GM04503 (cell line): ENCODE measurements at places on chromosomes 11 and 22.

GRCh38 chr11:6988506-6988905, 31.6 kb downstream of the ZNF214 start:
- no peak for DNase-seq

GRCh38 chr11:119974467-119974866, 163.4 kb downstream of the TRIM29 start:
- no peak for DNase-seq

GRCh38 chr11:27116684-27117083, 76.1 kb downstream of the BBOX1 start:
- DNase-seq = peak; percentile 86

DNA sequence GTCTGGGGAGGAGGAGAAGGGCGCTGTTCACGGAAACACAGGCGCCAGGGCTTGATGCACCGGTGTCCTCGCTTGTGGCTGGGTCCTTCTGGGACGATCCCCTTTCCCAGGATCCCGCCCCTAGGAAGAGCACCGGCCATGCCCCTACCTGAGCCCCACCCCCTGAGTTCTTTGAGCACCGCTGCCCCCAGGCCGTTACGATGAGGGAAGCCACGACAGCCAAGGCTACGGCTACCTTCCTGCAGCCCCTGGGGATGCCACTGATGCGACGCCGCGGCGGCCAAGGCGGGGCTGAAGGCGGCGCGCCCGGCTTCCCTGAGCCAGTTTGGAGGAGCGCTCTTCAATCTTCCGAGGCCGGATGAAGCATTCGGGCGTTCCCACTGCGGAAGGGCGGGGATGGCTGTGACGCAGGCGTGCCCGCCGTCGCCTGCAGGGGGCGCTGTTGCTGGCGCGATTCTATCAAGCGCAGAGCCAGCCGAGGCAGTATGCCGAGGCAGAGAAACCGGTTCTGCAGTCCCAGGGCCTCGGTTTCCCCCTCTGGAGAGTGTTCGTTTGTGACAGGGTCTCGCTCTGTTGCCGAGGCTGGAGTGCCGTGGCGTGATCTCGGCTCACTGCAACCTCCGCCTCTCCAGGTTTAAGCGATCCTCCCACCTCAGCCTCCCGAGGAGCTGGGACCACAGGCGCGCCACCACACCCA, 9.7 kb upstream of the NEFH start:
- no peak for DNase-seq

DNA sequence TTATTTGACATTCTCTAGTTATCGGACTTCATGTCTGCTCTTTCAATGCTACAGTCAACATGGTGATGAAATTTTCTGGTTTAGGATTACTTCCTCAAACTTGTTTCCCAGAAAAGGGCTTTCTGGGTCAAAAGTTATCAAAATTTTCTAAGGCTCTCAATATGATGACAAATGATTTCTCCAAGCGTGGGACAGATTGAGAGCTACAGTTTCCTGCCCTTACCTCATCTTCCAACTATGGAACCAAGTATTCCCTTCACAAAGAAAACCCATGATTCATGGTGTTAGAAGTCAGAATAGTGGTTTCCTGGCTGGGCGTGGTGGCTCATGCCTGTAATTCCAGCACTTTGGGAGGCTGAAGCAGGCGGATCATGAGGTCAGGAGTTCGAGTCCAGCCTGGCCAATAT, 17.8 kb downstream of the MYO18B start:
- peak; percentile 92 for DNase-seq

GRCh38 chr11:97684486-97685439, 1295.0 kb downstream of the JRKL start:
- DNase-seq = no peak

GRCh38 chr11:57276971-57277675, 40.1 kb upstream of the APLNR start:
- DNase-seq = no peak

DNA sequence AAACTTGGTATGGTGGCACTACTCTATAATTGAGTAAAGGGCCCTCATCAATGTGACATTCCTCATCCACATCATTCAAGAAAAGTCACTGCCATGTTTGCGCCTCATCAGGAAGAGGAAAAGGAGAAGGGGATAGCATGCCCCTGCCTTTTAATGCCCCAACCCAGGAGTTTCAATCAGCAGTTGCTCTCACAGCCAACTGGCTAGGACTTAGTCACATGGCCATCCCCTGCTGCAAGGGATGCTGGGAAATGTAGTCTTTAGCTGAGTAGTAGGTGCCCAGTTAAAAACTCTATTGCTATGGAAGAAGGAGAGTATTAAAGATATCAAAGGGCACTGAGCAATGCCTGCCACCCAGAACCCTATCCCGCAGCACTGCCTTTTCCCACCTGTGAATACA, 10.9 kb upstream of the CCND1 start:
- DNase-seq = no peak

DNA sequence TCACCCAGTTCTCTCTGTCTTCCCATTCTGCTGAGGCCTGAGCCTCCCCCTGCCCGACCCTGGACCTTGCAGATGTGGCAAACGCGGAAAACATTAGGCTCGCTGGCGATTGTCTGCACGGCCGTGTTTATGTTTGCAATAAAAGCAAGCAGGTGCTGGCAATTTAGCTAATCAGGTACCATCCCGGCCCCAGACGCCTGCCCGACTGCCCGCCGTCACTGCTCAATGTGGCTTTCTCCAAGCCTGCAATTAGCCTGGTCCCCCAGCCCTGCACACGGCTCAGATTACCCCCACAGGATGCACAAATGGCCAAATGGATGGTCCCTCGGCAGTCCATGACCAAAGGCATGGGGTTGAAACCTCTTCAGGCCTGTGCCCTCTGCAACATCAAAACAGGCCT, 259.7 kb downstream of the MN1 start:
- DNase-seq = no peak

GRCh38 chr22:42273855-42274451, 3.5 kb upstream of the TCF20 start:
- DNase-seq = no peak

DNA sequence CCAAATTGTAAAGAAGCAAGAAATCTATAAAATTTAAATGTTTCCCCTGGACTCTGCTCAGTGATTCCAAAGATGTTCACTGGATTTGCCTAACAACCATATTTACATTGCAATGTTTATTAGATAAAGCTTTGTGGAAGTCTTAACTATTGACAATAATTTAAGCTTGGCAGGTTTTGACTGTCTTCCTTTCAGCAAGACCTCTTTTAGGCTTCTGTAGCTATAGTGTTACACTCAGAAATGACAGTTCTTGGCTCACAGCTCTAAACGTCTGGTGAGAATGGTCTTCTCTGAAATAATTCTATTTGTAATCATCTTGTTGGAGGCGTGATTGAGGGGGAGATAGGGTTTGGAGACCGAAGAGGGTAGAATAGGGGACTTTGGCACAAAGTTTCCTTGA, 44.8 kb upstream of the CRTAM start:
- DNase-seq = no peak

DNA sequence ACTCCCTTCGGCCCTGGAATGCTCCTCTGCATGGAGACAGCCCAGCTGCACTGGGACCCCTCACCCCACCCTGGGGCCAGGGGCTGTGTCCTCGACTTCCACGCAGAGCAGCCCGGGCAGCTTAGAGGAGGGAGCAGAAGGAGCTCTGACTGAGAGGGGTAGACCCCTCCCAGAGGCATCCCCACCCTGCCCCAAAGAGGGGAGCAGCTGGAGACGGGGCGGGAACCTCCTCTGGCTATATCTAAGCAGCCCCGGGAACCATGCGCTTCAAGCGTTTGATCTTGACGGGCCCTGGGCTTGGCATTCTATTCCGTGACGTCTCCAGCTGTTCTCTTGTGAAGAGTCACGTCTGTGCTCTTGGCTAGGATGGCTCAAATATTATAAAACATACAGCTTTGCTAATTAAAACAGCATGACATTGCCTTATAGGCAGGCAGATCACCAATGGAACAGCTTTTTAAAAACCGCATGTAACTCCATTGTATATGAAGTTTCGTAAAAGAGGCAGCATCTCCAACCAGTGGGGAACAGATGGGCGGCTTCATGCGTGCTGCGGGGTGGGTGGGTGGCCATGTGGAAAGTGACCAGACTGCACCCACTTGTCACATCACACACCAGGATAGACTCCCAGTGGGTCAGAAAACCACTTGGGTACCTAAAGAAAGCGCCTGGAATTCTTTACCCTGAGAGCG, 7.7 kb downstream of the KCNQ1 start:
- DNase-seq = no peak

GRCh38 chr11:41836431-41836830, 377.0 kb upstream of the LRRC4C start:
- DNase-seq = no peak

- no peak for DNase-seq
Measured at GRCh38 chr11:8032122-8032521, 45.0 kb downstream of the EIF3F start.

GRCh38 chr11:36326524-36327419, 30.7 kb downstream of the PRR5L start:
- DNase-seq = no peak

- DNase-seq = no peak
Measured at GRCh38 chr22:43233529-43233928, 46.6 kb upstream of the TTLL12 start.

- DNase-seq = no peak
Measured at GRCh38 chr11:77311701-77312100, 10.2 kb upstream of the GDPD4 start.

GRCh38 chr11:93051186-93051585, 81.7 kb downstream of the MTNR1B start:
- no peak for DNase-seq

DNA sequence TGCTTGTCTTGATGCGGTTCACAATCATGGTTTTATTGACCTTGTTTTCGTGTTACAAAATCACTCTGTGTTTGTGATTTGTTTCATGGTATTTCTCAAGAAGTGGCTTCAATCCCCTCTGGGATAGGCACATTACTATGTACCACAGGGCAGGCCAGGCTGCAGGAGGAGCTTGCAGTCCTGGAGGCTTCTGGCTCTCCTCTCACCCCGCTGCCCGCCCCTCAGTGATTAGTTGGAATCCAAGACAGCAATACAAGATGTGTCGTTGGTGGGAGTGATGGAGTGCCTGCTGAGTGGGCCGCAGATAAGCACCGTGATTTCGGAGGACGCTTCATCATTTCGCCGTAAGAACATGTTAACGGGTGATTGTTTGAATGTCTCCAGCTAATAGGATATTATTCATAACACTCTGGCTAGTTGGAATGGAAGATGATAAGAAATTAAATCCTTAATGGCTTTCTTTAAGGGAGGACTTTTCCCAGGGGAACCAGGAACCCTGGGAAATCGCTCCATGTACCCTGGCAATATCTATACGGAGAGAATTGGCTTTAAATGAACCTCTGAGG, 384.4 kb downstream of the MIAT start:
- DNase-seq = no peak

GRCh38 chr22:40244586-40244985, 66.9 kb downstream of the TNRC6B start:
- no peak for DNase-seq

- DNase-seq = no peak
Measured at GRCh38 chr11:122273476-122274191, 157.6 kb upstream of the BLID start.

- peak; percentile 95 for DNase-seq
Measured at GRCh38 chr11:44842220-44842619, 108.5 kb downstream of the TP53I11 start.

GRCh38 chr11:72605973-72606747, 68.1 kb downstream of the PDE2A start:
- DNase-seq = no peak

DNA sequence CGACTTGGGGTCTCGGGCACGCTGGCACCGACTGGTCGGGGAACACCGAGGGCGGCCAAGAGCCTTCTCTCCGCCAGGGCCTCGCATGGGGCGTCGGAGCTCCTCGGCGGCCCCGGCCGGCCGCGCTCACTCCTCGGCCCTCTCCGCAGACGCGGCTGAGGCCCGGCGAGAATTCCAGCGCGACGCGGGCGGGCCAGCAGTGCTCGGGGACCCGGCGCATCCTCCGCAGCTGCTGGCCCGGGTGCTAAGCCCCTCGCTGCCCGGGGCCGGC, 5.6 kb downstream of the TBX1 start:
- DNase-seq = no peak

- DNase-seq = peak; percentile 89
Measured at GRCh38 chr22:42688241-42689211, 32.1 kb downstream of the A4GALT start.

DNA sequence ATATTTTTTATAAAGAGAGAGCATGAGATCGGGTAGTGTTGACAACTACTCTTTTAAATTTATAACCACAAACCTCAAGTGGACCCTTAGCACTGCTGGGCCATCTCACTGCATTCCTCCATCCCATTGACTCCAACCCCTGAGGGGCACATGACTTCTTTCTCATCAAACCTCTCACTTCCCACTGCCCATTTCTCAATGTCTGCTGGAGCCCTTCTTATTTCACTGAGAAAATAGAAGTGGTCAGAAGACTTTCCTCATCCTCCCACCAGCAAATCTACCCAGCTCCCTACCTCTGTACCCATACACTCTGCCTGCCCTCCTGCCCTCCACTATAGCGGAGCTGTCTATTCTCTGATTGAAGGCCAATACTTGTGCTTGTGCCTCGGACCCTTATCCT, 370.6 kb upstream of the MPPED2 start:
- DNase-seq = no peak

DNA sequence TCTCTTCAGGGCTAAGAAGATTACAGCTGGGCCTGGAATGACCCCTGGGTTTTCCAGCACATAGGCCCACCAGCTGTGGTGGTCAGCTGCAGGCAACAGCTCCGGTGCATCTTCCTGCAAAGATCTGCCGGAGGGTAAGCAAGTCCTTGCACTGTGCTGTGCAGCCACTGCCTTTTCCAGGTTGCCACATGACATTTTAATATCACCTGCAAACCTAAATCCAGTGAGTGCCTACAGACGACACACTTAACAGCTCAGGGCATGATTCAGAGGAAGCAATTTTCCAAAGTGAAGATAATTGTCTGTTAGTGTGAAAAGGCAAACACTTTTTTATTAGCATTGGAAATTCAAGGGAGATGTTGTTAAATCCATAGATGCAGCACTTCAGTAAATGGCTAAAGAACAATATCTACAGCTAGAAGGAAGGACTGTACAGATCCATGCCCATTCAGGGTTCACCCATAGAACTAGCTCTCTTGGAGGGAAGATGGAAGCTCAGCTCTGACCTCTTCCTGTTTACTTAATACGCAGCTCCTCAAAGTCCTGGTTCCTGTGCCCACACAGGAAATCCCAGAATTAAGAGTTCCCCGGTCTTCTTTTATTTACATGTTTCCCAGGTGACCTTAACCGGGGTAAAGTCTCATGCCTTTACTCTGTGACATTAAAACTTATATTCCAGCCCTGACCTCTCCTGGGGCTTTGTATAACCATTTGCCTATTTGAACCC, 13.3 kb upstream of the NRIP3 start:
- no peak for DNase-seq

DNA sequence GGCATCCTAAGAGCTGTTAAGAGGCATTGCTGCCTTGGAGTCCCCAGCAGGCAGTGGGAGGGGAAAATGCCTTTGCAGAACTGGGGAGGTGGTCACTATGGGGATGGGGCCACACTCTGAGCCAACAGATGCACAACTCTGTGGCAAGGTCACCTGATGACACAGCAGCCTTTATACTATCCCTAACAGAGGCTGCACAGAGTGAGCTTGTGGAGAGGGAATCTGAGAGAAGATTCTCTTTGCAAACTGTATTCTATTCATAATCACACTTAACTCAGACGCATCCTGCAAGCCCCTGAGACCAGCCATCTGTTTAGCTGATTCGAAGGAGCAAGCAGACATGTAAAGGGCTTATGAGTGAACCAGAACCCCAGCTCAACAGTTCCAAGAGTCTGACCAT, 49.0 kb upstream of the TTC12 start:
- DNase-seq = no peak

GRCh38 chr11:28481616-28482480, 373.7 kb downstream of the METTL15 start:
- no peak for DNase-seq

- no peak for DNase-seq
Measured at GRCh38 chr11:62892077-62892922, 11.6 kb downstream of the SLC3A2 start.

- DNase-seq = no peak
Measured at GRCh38 chr22:19680287-19680881, 33.9 kb upstream of the SEPTIN5 start.
